ENCODE measurements at places on chromosomes 4 and X. TPM values are rescaled to one million over a fixed set of nuclear protein-coding genes. Genes with fewer than 3 reads are reported as not detected.
A peak's percentile ranks its signal among the peaks of the same experiment; 100 is the strongest.

GRCh38 chr4:41998019-41998418 is 7.7 kb downstream of the SLC30A9 start:
- no peak for DNase-seq

- DNase-seq = no peak
Measured at GRCh38 chr4:77399831-77400230, 205.8 kb upstream of the CXCL13 start.

- DNase-seq = peak; percentile 57
Measured at GRCh38 chrX:110210417-110211139, 107.3 kb downstream of the AMMECR1 start.

- peak; percentile 1 for DNase-seq
Measured at GRCh38 chr4:28639747-28640146, 1779.1 kb downstream of the STIM2 start.

- DNase-seq = no peak
Measured at GRCh38 chrX:119647552-119648420, 41.6 kb upstream of the NKRF start.

GRCh38 chr4:156594624-156595023 is 377.0 kb downstream of the PDGFC start:
- DNase-seq = peak; percentile 19

GRCh38 chr4:54855191-54855854 is 197.6 kb downstream of the KIT start:
- DNase-seq = no peak

DNA sequence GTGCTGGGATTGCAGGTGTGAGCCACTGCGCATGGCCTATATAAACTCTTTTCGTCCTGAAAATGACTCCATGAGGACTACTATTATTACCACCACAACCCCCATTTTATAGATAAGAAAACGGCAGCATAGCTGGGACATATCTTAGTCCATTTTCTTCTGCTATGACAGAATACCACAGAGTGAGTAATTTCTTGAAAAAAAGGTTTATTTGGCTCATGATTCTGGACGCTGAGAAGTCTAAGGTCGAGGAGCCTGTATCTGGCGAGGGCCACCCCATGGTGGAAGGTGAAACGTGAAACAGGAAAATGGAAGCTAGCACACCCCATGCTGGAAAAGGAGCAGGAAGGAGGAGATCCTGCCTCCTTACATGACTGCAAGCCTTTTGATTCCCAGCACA is 68.9 kb downstream of the SMIM20 start:
- DNase-seq = no peak

DNA sequence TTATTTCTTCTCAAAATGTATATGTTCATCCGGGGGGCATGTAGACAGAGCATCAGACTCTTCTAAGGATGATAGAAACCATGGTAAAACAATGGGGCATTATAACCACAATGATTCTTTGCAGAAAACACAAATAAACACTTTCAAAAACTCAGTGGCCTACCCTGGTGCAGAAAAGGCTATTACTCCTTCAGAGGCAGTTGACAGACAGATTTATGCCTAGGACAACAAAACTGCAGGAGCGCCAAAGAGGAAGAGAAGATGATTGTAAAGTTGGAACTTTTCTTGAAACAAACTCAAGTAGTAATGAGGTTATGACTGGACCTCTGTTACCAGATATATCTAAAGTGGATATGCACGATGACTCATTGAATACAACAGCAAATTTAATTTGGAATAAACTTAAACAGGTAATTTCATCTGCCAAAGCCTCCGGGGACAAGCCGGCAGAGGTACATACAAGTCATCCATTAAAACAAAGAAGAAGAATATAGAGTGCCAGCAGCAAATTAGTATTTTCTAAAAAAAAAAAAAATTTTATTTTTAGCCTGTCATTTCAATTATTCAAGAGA is 1068.4 kb upstream of the INTU start:
- DNase-seq = no peak

DNA sequence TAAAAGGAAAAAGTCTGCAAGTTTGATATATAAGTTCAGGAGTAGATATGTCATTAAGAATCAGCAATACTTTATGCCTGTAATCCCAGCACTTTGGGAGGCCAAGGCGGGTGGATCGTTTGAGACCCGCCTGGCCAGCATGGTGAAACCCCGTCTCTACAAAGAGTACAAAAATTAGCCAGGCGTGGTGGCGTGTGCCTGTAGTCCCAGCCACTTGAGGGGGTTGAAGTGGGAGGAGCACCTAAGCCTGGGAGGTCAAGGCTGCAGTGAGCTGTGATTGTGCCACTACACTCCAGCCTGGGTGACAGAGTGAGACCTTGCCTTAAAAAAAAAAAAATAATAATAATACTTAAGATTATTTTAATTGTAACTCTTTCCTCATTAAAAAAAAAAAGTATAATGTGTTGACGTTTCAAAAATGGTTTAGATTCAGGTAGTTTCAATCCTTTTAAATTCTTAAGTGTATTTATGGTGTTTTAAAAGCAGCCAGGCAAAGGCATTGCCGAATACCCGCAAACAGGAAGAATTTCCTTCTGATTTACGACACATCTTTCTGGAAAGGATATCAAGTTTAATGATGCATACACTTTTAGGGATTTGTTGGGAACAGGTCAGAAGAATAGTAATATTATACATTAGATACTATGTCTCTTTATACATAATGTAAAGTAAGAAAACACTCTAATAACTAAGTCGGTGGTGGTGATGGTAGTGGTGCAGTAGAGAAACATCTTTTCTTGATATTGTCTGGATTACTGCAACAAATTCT is 80.9 kb downstream of the KDM6A start:
- peak; percentile 38 for DNase-seq

- peak; percentile 58 for DNase-seq
Measured at GRCh38 chr4:3651267-3651845, 114.8 kb upstream of the ADRA2C start.

DNA sequence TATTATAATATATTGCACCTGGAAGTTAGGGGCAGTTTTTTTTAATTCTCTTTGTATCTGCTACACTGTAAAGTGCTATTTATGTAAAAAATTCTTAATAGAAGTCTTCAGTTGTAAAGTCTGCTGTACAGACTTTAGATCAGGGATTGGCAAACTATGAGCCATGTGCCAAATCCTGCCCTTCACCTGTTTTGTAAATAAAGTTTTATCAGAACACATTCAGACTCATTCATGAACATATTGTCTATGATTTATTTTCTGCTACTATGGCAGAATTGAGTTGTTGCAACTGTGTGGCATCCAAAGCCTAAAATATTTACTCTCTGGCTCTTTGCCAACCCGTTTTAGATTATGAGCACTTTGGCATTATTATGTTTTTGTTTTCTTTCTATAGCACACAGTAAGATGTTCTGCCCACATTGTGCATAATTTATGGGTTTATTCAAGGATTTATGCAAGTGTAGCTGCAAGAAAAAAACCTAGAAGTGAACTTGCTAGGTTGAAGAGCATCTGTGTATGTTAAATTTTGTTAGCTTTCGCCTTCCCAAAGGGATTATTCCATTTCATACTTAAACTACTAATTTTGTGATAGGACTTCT is 56.9 kb downstream of the CLCN3 start:
- no peak for DNase-seq

- no peak for DNase-seq
Measured at GRCh38 chrX:49172280-49172780, 632 bp downstream of the PLP2 start.

- DNase-seq = no peak
Measured at GRCh38 chrX:47146936-47147859, 2.2 kb downstream of the RBM10 start.

GRCh38 chr4:158527516-158527915 is 5.8 kb downstream of the RXFP1 start:
- no peak for DNase-seq

The MEPE gene
- total RNA-seq = not detected

The DCAF8L2 gene
- not detected for total RNA-seq

The CRLF2 gene
- total RNA-seq = not detected

The NPY5R gene
- total RNA-seq = 0.17 TPM

The FRAS1 gene
- total RNA-seq = 4.2 TPM

The FRMD7 gene
- not detected for total RNA-seq

Data from renal cortical epithelial cell (primary cell).